ENCODE measurements at places on chromosomes 5 and 9.

DNA sequence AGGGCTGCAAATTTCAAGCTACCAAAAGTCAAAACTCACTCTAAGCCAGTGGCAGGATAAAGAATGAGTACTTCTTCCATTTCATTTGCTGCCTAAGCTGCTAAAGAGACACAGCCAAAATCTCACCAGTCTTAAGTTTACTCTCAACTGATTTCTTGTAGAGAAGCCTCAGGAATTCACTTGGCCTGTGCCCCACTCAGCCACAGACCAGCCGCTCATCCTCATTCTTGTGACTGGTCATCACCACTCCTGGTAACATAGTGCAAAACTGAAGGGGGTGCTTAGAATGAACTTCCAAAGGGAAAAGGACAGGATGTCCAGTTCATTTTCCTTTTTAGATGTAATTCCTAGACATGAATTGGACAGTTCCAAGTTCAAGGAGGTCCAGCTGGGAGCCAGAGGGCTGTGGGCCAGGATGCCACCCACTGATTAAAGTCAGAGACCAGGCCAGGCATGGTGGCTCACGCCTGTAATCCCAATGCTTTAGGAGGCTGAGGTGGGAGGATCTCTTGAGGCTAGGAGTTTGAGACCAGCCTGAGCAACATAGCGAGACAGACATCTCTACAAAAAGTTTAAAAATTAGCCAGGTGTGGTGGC, 72.7 kb upstream of the RANBP3L start:
- no peaks in the 10 kb centered on the region for H3K4me1 ChIP-seq
- H3K36me3 ChIP-seq = no peaks in the 10 kb centered on the region
- no peak overlapping the region for H3K27ac ChIP-seq
- DNase-seq = no peak
- H3K27me3 ChIP-seq = no peaks in the 10 kb centered on the region

DNA sequence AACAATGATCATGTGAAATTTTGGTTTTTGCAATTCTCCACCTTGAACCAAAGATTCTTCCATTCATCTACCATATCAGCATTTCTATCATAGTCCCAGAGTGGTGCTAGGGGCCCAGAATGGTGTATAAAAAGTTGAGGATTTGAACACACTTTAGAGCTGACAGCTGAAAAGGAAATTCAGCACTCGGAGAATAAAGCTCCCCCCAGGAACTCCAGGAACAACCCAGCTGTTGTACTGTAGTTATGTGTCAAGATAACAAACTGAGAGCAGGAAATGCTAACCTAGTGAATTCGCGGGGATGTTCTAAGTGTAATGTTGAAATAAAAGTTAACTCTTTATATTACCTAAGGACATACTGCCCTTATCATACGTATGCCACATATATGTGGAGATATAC, 216.7 kb downstream of the NFIB start:
- H3K36me3 ChIP-seq = no peaks in the 10 kb centered on the region
- H3K4me1 ChIP-seq = no peaks in the 10 kb centered on the region

GRCh38 chr9:131017067-131017466, 8.1 kb downstream of the LAMC3 start:
- H3K27ac ChIP-seq = no peak overlapping the region
- H3K36me3 ChIP-seq = no peaks in the 10 kb centered on the region
- H3K4me3 ChIP-seq = no peak overlapping the region
- H3K4me1 ChIP-seq = peaks cover 10% of the 10 kb centered on the region
- no peaks in the 10 kb centered on the region for H3K27me3 ChIP-seq

DNA sequence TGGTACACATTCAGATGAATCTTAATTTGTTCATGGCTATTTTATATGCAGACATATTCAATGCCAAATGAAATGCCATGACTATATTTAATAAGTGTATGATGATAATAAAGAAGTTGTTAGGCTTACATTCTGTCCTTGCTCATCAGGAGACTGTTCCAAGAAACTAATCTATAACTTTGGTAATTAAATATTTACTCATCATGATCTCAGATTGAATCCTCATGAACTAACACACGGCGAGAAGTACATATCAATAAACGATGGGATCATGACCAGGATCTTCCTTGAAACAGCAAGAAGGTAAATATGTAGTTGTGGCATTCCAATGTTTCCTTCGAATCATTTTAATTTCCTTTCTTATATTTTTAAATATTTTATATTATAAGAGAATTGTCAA, 12.5 kb upstream of the AGGF1 start:
- no peak for DNase-seq
- H3K4me3 ChIP-seq = no peak overlapping the region
- H3K27ac ChIP-seq = no peak overlapping the region
- no peaks in the 10 kb centered on the region for H3K4me1 ChIP-seq

DNA sequence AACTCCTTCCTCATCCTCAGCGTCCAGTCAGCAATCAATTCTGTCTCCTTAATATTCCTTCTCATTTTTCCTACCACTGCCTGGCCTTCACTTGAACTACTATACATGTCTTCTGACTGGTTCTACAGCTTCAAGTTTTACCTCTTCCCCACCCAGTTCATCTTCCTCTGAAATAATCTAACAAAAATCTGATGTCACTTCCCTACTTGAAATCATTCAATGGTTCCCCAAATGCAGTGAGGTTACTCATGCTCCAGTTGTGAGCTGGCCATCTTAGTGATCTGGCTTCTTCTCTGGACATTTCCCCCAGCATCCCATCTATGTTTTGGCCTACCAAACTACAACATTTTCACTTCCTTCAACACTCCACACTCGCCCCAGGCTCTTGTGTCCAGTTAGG, 14.9 kb upstream of the TMEM267 start:
- H3K4me1 ChIP-seq = no peaks in the 10 kb centered on the region
- H3K27ac ChIP-seq = no peak overlapping the region
- no peak overlapping the region for H3K4me3 ChIP-seq
- no peak for DNase-seq

- no peak overlapping the region for H3K4me3 ChIP-seq
- no peaks in the 10 kb centered on the region for H3K36me3 ChIP-seq
- 0 out of 2 replicates have a peak, but pooled peaks cover 2% of the 10 kb centered on the region for H3K27me3 ChIP-seq
- H3K27ac ChIP-seq = no peak overlapping the region
- H3K4me1 ChIP-seq = no peaks in the 10 kb centered on the region
- peak; percentile 76 for DNase-seq
Measured at GRCh38 chr5:7927466-7928375, 58.8 kb downstream of the MTRR start.

GRCh38 chr9:116933251-116933650, 246.1 kb downstream of the TRIM32 start:
- DNase-seq = no peak
- peaks cover 19% of the 10 kb centered on the region for H3K4me1 ChIP-seq
- H3K36me3 ChIP-seq = no peaks in the 10 kb centered on the region
- no peak overlapping the region for H3K27ac ChIP-seq

DNA sequence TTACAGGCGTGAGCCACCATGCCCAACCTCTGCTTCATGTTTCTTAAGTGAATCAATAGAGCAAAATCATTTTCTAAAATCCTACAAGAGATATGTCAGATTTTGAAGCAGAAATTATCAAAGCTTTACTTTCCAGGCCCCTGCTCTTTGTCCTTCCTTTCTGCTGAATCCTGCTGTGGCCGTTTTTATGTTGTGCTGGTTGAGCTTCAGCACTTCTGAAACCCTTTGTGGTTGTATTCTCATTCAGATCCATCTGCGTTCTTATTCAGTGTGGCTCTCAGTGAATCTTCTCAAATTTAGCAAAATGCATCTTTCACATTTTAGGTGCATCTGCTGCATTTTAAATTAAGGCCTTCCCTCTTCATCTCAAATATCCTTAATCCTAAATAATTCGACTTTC, 26.0 kb downstream of the JMY start:
- H3K4me1 ChIP-seq = peaks cover 2% of the 10 kb centered on the region
- peak overlapping the region; percentile 62 for H3K27ac ChIP-seq
- no peak for DNase-seq
- no peaks in the 10 kb centered on the region for H3K36me3 ChIP-seq
- H3K4me3 ChIP-seq = no peak overlapping the region

- H3K4me1 ChIP-seq = no peaks in the 10 kb centered on the region
- DNase-seq = no peak
- H3K27me3 ChIP-seq = no peaks in the 10 kb centered on the region
- no peak overlapping the region for H3K4me3 ChIP-seq
- H3K36me3 ChIP-seq = no peaks in the 10 kb centered on the region
Measured at GRCh38 chr5:98121036-98121936, 652.2 kb upstream of the RGMB start.

DNA sequence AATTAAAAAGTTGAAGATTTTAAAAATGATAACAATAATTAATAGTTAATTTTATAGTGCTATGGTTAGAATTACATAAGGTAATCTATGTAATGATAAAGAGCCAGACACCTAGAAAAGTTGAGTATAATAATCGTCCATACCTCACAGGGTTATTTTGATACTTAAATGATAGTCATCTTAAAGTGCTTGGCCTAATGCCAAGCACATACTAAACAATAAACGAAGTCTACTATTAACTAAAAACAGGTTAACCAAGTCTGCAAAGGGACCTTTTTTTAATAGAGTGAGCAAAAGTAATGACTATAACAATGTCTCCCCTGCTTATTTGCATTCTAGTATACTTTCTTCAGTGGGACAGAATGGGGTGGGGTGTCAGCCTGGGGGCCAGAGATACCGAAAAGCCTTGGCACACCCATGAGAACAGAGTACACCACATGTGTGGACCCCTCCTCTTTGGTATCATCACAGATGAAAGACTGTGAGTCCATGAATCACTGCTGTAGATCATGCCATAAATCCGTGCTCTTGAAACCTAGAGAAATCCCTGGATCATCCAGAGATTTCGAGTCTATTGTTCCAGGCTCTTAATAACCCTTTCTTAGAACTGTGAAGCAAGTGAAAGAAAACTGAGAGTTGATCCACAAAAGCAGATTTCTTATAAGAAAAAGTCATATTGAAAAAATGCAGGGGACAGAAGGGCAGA, 249.5 kb downstream of the PRELID2 start:
- no peak for DNase-seq
- no peaks in the 10 kb centered on the region for H3K36me3 ChIP-seq
- H3K4me1 ChIP-seq = no peaks in the 10 kb centered on the region
- H3K27ac ChIP-seq = no peak overlapping the region
- H3K27me3 ChIP-seq = no peaks in the 10 kb centered on the region

DNA sequence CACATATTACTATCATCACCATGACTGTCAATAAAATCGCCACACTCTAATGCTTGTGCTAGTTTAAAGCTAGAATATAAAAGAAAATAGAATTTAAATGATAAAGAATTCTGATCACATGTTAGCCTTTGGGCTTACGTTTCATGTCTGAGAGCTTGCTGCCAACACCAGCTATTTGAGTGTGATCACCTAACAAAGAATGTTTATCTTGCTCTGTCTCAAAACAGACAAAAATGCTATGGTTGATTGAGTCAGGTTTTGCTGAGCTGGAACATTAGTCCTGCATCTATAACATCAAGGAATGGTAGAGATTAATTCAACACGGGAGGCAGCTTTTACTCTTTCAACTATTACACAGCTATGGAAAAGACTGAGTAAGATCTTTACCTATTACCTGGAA, 50.7 kb downstream of the MSX2 start:
- no peaks in the 10 kb centered on the region for H3K4me1 ChIP-seq
- no peaks in the 10 kb centered on the region for H3K36me3 ChIP-seq
- H3K4me3 ChIP-seq = no peak overlapping the region

Data from H1 (cell line).